ENCODE measurements at places on chromosomes 3 and 15.
A peak's percentile ranks its signal among the peaks of the same experiment; 100 is the strongest.

GRCh38 chr3:132378846-132379245 is 38.5 kb upstream of the DNAJC13 start:
- ATAC-seq: no peak
- no peak overlapping the region for H3K4me3 ChIP-seq
- H3K27ac ChIP-seq: no peak overlapping the region

DNA sequence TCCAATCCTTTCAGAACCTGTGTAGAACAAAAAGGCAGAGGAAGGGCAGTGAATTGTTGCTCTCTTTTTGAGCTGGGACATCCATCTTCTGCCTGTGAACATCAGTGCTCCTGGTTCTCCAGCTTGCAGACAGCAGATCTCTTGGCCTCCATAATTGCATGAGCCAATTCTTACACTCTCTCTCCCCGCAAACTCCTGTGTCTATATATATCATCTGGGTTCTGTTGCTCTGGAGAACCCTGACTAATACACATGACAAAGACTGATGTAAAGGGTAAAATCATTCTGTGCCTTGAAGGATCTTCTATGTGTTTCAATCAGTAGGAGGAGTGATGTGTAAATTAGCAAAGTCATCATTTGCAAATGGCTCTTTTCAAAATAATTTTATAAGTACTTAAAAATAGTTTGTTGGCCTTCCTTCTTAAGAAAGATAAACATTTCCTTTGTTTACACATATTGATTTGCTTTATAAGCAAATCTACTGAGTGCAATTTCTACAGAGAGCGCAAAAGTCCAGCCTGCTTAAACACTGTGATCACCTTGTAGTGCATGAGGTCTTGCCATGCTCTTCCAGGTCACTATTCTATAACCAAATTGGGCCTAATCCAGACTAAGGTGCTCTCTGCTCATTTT is 154.9 kb upstream of the ANKRD28 start:
- H3K36me3 ChIP-seq: no peaks in the 10 kb centered on the region
- no peaks in the 10 kb centered on the region for H3K27me3 ChIP-seq

DNA sequence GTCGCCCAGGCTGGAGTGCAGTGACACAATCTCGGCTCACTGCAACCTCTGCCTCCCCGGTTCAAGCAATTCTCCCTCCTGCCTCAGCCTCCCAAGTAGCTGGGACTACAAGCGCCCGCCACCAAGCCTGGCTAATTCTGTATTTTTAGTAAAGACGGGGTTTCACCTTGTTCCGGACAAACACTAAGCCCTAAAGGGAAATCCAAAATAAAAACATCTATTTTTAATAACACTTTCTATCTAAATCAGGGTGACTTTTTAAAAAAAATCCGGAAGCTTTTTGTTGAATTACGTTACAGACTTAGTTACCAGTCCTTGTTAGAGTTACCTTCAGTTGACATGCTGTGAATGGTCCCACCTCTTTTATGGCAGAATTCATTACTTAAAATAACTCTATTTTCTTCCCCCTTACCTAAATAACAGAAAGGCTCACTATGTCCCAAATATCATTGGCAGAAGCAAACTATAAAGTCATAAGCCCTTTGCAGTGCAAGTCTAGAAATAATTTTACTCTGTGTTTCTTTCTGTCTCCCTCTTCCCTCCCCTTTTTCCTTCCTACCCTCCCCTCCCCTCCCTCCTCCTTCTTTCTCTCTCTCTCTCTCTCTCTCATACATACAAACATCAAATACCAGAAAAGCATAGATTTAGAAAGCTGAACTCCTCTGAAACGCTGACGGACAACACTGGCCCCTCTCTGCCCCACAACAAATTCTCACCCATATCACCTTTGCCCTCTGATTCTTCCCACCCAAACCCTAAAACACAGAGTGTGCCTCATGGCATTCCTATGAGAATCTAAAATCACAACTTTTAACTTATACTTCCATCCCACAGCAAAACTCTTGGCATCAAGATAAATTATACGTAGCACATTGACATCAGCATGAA is 18.3 kb downstream of the THBS1 start:
- no peak overlapping the region for H3K4me3 ChIP-seq
- H3K27ac ChIP-seq: peak overlapping the region; percentile 46
- no peaks in the 10 kb centered on the region for H3K27me3 ChIP-seq
- H3K4me1 ChIP-seq: no peaks in the 10 kb centered on the region
- no peaks in the 10 kb centered on the region for H3K36me3 ChIP-seq

GRCh38 chr3:74561881-74562280 is 52.6 kb downstream of the CNTN3 start:
- H3K27ac ChIP-seq: no peak overlapping the region
- no peak overlapping the region for H3K4me3 ChIP-seq

DNA sequence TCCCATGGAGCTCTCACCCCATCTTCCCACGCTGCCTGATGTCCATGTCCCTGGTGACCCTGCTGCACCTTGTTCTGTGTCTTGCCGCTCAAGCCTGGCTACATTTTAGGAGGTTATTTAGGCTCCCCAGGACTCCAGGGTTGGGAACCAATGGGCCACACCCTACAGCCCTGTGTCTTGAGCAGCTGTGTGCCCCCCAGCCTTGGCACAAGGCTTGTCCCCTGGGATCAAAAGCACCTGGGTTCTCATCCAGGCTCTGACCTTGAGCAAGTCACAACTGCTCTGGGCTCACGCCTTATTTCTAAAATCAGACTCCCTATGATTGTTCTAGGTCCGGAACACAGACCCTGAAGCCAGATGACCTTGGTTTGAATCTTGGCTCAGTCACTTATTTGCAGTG is 14.1 kb downstream of the SPSB4 start:
- no peaks in the 10 kb centered on the region for H3K4me1 ChIP-seq
- no peak overlapping the region for H3K27ac ChIP-seq
- H3K4me3 ChIP-seq: no peak overlapping the region
- H3K36me3 ChIP-seq: no peaks in the 10 kb centered on the region
- no peaks in the 10 kb centered on the region for H3K27me3 ChIP-seq
- ATAC-seq: no peak

- no peaks in the 10 kb centered on the region for H3K27me3 ChIP-seq
- no peak for ATAC-seq
- H3K36me3 ChIP-seq: no peaks in the 10 kb centered on the region
- no peak overlapping the region for H3K4me3 ChIP-seq
- H3K4me1 ChIP-seq: no peaks in the 10 kb centered on the region
Measured at GRCh38 chr15:94168250-94168649, 63.1 kb upstream of the MCTP2 start.

DNA sequence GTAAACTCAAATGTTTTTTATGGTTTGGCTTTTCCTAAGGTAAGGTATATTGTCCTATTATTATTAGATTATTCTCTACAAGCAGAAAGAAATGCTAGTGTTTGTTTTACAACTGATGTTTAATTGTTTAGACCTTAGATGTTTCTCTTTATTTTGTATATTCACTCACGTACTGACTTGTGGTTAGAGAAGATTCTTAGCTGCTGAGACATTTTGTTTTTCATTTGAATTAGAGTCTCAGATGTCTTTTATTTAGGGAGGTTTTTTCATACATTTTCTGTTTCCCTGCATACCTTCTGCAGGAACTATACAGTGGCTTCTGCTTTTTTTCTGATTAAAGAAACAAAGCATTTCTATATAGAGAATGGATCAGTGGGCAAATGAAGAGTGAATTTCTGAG is 110.9 kb downstream of the MYRIP start:
- no peaks in the 10 kb centered on the region for H3K36me3 ChIP-seq
- H3K4me3 ChIP-seq: no peak overlapping the region
- H3K27me3 ChIP-seq: no peaks in the 10 kb centered on the region
- H3K4me1 ChIP-seq: no peaks in the 10 kb centered on the region
- no peak overlapping the region for H3K27ac ChIP-seq
- ATAC-seq: no peak

DNA sequence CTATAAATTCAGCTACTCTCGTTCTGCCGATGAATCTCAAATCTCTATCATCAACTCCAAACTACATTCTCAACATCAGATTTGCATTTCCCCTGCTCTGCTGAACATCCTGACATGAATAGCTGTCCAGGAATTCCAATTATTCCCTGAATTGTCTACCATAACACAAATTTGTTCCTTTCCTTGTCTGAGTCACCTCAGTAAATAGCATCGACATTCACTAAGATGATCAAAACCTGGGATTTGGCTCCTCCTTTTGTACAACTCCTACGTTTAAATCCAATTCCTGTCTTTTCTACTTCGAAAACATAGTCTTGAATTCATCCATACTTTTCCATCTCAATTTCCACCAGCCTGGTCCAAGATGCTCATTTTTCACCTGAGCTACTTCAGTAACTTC is 107.0 kb downstream of the GREM1 start:
- no peak for ATAC-seq
- H3K27me3 ChIP-seq: no peaks in the 10 kb centered on the region
- peak overlapping the region; percentile 13 for H3K4me3 ChIP-seq
- no peaks in the 10 kb centered on the region for H3K36me3 ChIP-seq
- H3K27ac ChIP-seq: peak overlapping the region; percentile 25
- H3K4me1 ChIP-seq: no peaks in the 10 kb centered on the region

GRCh38 chr15:53802672-53803071 is 43.2 kb upstream of the WDR72 start:
- no peaks in the 10 kb centered on the region for H3K4me1 ChIP-seq
- no peak overlapping the region for H3K4me3 ChIP-seq
- H3K36me3 ChIP-seq: no peaks in the 10 kb centered on the region
- no peaks in the 10 kb centered on the region for H3K27me3 ChIP-seq
- ATAC-seq: no peak

DNA sequence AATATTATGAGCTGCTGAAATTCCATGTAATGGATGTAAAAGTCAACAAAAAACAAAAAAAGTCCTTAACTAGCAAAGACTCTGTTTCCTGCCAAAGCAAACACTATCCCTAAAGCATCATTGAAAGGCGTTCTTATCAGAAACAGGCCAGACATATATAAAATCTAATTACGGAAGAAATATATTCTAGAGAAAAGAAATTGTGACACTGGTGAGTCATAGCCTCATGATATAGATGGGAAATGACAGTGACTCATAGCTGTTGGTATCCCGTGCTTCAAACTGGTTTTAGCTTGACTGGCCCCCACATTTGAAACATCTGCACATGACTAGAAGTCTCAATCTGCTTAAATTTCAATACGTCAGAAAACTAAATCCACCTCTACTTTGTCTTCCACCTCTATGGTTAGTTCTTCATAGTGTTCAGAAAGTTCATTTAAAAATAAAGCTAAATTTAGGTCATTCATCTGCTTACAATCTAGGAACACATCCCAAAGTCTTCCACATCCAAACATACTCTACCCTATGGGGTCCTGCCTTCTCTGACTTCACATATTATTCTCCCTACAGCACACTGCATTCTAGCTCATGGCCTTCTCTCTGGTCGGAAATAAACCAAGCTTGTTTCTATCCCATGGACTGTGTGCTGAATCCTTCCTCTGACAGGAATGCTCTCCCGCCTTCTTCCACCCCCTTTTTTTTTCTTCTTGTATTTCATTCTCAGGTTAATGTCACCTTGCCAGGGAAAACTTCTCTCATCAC is 456.3 kb upstream of the ARRDC4 start:
- ATAC-seq: no peak
- H3K27ac ChIP-seq: no peak overlapping the region
- no peaks in the 10 kb centered on the region for H3K36me3 ChIP-seq
- H3K27me3 ChIP-seq: no peaks in the 10 kb centered on the region

DNA sequence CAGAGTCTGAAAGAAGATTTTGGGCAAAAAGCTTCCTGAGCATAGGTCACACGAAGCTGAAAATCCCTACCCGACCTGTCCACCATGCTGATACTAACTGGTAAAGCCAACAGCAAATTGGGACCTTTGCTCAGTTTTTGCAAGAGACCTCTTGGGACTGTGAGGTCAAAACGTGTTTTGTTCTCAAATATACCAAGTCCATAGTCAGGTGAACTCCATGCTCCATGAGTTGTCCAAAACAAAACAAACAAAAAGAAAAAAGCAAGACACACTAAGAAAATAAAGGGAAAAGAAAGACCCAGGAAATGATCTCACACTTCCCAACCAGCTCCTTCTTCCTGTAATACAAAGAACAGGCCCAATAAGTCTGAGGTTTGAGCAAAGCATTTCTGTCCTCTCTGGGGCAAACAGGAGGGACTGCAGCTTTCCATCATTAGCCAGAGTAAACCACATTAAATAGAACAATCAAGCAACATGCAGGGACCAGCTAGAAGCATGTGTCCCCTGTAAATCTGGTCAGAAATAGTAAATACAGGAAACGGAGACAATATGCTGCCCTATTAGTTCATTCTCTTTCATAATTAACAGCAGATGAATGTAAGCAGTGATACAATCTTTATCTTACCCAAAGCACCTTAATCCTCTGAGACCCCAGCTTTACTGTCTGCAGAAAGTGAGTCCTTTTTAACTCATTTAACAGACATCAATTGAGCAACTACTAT is 125.0 kb upstream of the LIPC start:
- H3K36me3 ChIP-seq: no peaks in the 10 kb centered on the region
- no peak overlapping the region for H3K27ac ChIP-seq
- peaks cover 3% of the 10 kb centered on the region for H3K4me1 ChIP-seq
- H3K27me3 ChIP-seq: no peaks in the 10 kb centered on the region

- H3K4me1 ChIP-seq: no peaks in the 10 kb centered on the region
- no peak overlapping the region for H3K4me3 ChIP-seq
- no peak overlapping the region for H3K27ac ChIP-seq
- ATAC-seq: no peak
- H3K36me3 ChIP-seq: no peaks in the 10 kb centered on the region
Measured at GRCh38 chr3:59750391-59750790, 700.6 kb upstream of the CFAP20DC start.

DNA sequence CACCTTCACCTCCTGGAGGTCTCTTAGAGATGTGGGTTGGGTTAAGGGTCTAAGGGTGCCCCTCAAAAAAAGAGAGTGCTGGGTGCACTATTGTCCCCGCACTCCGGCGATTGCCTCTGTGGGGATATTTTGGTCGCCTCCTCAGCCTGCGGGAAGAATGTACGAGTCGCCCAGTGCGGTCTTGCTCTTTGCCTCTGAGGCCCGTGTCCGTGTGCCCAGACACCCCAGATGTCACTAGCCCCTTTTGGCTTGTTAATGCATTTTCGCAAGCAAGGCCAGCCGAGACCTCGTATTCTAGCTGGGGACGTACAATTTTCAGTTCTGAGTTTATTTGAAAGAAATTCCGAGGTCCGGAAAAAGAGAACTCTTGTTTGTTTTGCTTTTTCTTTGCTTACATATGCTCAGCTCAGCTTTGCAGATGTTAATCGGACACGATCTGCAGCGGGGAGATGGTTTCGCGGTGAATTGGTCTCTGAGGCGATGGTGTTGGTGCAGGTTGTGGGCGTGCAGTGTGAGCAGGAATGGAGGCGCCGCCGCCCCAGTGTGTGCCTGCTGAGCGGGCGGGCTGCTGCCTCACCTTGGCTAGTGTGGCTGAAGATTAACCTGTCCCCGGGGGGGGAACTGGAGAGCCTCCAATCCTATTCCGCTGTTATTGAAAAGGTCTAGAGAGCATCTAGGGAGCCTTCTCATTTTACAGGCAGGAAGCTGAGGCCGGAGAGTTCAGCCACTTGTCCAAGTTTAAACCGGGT is 1.4 kb downstream of the ST6GAL1 start:
- peak; percentile 5 for ATAC-seq
- no peaks in the 10 kb centered on the region for H3K4me1 ChIP-seq
- H3K27ac ChIP-seq: peak overlapping the region; percentile 77
- H3K36me3 ChIP-seq: no peaks in the 10 kb centered on the region

GRCh38 chr3:130916507-130917167 is 22.8 kb downstream of the ATP2C1 start:
- H3K4me3 ChIP-seq: no peak overlapping the region
- no peak overlapping the region for H3K27ac ChIP-seq
- no peaks in the 10 kb centered on the region for H3K27me3 ChIP-seq
- no peak for ATAC-seq
- H3K4me1 ChIP-seq: no peaks in the 10 kb centered on the region

- H3K4me3 ChIP-seq: no peak overlapping the region
- no peaks in the 10 kb centered on the region for H3K27me3 ChIP-seq
- no peaks in the 10 kb centered on the region for H3K36me3 ChIP-seq
- H3K4me1 ChIP-seq: peaks cover 41% of the 10 kb centered on the region
Measured at GRCh38 chr3:134459562-134459961, 26.2 kb downstream of the ANAPC13 start.
